GM12864 (cell line): ENCODE measurements at places on chromosomes 3 and 15.

DNA sequence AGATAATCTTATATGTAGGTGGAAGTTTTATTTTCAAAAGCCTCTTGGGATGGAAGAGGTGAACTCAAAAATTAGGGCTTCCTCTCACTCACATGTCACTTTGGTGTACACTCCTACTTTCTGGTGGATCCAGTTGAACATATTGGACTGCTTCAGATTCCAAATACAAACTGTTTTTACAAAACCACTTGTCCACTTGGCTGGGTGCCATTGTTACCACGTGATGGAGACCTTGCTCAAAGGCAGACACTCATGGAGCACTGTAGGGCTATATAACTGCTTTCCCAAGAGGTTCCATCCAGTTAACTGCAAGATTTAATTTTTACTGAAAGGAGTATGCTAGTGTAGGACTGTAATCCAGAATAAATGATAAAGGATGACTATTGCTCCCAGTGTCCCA is 307.0 kb downstream of the EPHA6 start:
- no peak for DNase-seq

GRCh38 chr15:30023798-30024295 is 58.9 kb upstream of the GOLGA8J start:
- DNase-seq: no peak

- DNase-seq: no peak
These were observed 24.1 kb downstream of the SMAD3 start for GRCh38 chr15:67089217-67090193.

GRCh38 chr15:78564743-78565096 is 600 bp upstream of the CHRNA5 start:
- no peak for DNase-seq

GRCh38 chr3:41330465-41330864 is 131.2 kb downstream of the CTNNB1 start:
- no peak for DNase-seq

DNA sequence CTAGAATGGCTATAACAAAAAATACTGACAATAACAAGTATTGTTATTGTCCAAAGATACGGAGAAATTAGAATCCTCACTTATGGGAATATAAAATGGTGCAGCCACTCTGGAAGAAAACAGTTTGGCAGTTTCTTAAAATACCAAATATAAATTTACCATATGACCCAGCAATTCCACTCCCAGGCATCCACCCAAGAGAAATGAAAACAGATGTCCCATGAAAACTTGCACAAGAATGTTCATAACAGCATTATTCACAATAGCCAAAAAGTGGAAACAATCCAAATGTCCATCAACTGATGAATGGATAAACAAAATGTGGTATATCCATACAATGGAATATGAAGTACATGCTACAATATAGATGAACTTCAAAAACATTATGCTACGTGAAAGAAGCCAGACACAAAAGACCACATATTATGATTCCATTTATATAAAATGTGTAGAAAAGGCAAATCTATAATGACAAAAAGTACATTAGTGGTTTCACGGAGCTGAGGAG is 9.4 kb downstream of the AAGAB start:
- no peak for DNase-seq

DNA sequence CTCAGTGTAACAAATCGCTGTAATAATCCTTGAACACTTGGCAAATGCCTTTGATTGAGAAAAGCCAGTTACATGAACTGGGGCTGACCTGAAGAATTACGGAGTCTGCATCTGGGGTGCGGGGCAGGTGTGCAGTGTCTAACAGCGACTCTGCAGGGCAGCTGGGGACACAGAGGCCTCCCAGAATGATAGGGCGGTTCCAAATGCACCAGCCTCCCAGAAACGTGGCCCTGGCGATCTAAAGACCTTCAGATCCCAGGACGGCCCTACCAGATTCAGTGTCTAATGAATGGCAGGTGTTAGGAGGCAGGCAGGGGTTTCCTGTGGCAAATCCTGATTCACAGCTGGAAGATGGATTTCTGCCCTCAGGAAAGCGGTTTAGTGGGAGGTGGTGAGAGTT is 100.5 kb upstream of the RGMA start:
- no peak for DNase-seq
